ENCODE measurements at places on chromosomes 5 and 9.
A peak's percentile ranks its signal among the peaks of the same experiment; 100 is the strongest.

DNA sequence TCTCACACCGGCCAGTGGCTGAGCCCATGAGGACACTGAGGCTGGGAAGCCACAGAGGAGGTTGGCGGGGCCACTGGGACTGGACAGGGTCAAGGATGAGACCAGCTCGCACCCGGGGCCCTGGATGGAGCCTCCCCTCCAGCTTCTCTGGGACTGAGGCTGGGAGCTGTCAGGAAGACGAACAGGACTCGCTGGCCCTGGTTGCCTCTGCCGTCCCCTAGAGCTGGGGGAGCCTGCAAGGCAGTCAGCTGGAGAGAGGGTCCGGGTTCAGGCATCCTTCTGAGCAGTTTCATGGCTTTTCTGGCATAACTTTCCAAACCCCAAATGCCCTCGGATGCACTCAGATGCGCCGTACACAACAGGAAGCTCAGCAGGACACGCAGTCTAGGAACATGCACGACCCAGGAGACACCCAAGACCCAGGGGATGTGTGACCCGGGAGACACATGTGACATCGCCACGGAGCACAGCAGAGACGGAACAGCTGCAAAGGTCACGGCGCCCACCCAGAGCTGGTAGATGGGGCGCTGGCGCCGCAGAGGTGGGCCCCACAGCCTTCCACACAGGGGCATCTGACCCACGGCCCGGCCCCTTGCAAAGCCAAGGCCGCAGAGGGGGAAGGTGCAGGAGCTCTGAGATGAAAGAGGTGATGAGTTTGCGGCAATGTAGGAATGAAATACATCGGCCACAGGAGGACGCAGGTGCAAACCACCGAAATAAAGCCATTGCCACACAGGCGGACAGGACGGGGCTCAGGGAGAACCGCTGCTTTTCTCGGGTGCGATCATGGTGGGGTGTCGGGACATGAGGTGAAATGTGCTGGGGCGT lies 17.1 kb downstream of the TPPP start:
- DNase-seq: no peak

- DNase-seq: no peak
These were observed 38.4 kb downstream of the EGR1 start for GRCh38 chr5:138503487-138504270.

DNA sequence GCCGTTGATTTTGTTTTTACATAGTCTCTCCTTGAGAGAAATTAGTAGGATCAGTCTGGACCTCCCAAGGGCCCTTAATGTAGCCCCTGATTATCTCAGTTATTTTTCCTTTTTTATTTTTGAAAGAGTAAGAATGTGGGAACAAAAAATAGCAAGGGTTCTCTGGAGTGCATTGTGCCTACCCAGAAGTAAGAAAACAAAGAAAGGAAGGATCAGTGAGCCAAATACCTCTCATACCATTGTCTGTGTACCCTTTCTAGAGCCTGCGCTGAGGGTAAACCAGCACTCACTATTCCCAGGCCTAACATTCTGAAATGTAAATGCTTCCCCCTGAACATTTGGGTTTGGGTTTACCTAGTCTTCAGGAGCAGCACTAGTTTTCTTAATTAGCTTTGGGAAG lies 213.0 kb upstream of the TARS1 start:
- no peak for DNase-seq

GRCh38 chr5:50658246-50658645 lies 8.2 kb upstream of the PARP8 start:
- no peak for DNase-seq

DNA sequence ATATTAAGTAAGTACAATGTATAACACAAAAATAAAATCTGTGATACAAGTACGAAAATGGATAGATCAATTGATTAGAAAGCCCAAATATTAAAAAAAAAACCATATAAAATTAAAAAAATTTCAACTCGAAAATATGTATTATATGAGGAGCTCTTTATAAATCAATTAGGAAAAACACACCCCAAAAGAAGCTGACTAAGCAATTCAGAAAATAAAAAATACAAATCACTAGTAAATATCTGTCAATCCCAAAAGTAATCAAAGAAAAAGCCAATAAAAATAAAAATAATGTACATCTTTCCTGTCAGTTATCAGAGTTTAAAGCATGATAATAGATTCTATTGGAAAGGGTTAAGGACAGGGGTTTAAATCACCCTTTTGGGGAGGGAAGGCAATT lies 10.2 kb upstream of the ACSL6 start:
- DNase-seq: no peak

DNA sequence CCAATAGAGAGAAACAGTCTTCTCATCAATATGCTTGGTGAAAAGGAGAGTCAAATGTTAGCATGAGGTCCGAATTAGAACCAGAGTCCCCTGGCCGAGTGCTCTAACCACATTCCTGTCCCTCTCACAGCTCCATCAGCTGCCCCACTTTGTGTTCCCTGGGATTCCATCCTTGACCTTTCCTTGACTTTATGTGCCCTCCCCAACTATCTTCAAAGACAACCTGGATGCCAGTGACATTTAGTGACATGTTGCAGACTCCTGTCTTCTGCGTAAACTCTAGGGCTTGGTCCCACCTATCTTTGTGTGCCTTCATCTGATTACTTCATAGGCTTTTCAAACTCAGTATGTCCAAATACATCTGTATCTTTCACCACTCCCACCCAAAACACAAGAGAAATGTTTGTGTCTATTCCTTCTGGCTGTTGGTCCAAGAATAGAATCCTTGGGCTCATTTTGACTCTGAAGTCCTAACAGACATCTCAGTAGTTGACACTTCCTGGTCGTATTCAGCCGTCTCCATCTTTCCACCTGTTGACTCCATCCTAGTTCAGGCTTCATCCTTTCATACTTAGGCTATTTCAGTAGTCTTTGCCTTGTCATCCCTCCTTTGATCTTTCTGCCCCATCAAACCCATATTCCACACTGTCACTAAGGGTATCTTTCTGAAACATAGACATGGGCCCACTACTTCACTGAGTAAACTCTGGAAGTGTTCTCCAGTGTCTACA lies 101.4 kb upstream of the CD180 start:
- no peak for DNase-seq

GRCh38 chr9:96490534-96491078 lies 40.6 kb downstream of the HABP4 start:
- no peak for DNase-seq

GRCh38 chr5:74201334-74202081 lies 439.0 kb downstream of the ENC1 start:
- no peak for DNase-seq

GRCh38 chr9:8570776-8571175 lies 771.2 kb upstream of the DMAC1 start:
- DNase-seq: no peak

DNA sequence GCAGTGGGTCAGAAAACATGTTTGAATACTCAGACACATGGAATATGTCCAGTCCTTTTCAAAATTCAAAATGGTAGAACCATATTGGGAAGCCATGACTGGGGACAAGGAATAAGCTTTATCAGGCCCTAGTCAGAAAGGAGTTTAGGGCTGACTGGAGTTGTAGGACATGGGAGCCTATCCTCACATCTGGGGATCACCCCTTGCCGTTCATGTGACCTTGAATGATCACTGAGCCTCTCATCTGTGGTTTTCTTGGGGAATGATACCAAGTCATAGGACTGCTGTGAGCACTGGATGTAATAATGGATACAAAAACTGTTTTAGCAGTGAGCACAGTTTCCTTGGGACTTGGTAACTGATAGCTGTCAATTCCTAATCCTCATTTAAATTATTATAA lies 84.7 kb downstream of the IQGAP2 start:
- DNase-seq: no peak

- DNase-seq: no peak
These were observed 53.2 kb downstream of the NDST1 start for GRCh38 chr5:150561192-150561512.

- DNase-seq: no peak
These were observed 5.2 kb upstream of the HDHD3 start for GRCh38 chr9:113381909-113382411.

DNA sequence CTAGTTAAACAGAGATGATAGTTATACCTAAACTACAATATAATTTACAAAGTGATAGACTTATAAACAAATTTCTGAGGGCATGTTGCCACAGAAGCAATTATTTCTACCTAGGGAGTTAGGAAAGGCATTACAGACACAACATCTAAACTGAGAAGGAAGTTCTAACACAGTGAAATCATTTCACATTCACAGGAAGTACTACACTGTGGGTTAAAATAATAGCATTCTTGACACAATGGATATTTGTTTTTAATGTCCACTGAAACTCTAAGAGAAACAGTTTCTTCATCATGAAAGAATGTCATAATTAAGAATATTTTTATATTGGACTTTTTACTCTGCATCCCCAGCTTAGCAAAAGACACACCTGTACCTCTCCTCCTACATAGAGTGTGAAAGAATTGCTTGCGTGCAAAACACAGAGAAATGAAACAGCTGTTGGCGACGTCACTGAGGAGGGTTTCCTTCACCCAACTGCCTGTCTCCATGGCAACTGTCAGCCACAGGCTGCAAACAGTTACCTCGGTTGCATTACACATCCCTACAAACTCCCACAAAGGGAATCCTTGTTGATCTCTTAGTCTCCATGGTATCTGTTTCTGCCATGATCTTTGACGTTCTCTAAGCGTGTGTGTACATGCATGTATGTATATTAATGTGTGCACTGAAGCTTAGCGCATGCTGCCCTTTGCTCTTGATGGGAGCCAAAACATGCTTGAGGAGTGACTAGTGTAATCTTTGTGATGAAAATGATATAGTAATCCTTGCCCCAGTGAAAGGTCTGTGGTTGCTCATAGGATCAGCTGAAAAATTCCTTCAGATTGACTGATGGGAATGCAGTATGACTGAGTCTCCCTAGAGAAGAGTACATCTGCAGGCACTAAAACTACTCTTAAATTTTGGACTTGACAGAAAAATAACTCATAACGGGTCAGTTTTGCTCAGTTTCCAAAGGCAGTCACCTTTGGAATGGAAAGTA lies 168.5 kb downstream of the ACTL7B start:
- DNase-seq: peak; percentile 25

- no peak for DNase-seq
These were observed 10.1 kb downstream of the IRF1 start for GRCh38 chr5:132480546-132480892.

DNA sequence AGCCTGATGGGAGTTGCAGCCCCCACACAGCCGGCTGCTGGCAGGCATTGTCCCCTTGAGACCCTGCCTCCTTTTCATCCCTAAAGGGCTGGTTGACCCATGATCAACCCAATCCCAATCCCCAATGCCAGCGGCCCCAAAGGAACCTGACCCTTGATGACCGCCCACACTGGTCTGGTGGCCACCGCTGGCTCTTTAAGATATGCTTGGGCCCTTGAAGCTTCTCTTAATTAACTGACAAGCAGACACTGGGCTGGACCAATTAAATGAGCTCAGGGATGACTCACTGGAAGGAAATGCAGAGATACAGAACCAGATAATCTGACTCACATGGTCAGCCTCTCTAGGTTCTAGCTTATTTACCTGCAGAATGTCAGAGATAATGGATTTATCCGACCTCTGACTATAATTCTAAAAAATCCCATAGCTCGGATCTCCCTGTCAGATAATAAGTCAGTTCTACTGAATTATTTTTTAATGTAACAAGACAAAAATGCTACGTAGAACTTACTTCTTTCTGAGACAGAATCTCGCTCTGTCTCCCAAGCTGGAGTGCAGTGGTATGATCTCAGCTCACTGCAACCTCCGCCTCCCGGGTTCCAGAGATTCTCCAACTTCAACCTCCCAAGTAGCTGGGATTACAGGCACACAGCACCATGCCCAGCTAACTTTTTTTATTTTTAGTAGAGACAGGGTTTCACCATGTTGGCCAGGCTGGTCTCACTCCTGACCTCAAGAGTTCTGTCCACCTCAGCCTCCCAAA lies 11.1 kb upstream of the MLANA start:
- no peak for DNase-seq

DNA sequence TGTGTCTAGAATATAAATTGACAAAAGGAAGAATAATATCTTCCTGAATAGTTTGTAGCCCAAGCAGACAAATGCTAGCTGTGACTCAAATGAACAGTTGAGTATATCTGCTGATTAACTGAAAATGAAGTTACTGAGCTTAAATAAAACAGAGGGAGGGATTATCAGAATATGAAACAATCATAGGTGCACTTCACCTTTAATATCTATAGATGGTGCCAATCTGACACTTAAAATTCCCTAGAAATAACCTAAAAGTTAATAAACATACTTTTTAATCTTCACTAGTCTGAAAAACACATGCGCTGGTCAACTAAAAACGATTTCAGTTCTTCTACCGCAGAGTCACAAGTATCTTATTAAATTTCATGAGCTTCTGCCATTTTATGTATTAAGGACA lies 280.8 kb upstream of the RASA1 start:
- no peak for DNase-seq

DNA sequence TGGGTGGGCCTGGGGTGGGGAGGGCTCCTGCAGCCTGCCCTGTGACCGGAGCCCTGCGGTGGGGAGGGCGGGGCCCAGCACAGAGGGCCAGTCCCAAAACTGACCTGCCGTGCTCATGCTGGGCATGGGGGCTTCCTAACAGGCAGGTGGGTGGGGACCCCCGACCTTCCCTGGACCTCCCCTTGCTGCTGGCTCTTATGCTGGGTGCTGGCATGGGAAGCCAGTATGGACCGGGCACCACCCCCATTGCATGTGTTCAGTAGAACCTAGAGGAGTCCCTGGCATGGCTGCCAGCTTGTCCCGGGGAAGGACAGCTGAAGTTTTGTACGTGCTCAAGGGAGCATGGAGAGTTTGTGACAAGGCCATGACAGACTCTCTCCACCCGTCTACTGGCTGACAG lies 37.1 kb downstream of the WNK2 start:
- DNase-seq: no peak

GRCh38 chr5:53671447-53671846 lies 111.0 kb downstream of the NDUFS4 start:
- DNase-seq: no peak

DNA sequence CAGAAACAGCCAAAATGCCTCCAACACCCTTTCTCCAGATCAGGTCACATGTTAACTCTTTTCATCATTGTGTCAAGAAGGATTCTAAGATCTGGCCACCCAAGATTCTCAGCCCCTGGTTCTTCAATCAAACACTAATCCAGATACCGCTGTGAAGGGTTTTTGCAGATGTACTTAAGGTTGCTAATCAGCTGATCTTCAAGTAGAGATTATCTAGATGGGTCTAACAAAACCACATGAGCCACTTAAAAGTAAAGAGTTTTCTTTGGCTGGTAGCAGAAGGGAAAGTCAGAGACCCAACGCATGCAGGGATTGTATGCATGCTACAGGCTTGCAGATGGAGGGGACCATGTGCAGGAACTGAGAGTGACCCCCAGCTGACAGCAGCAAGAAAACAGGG lies 267.9 kb downstream of the CDK5RAP2 start:
- DNase-seq: peak; percentile 20

GRCh38 chr5:138815529-138815928 lies 59.6 kb downstream of the LRRTM2 start:
- DNase-seq: no peak

DNA sequence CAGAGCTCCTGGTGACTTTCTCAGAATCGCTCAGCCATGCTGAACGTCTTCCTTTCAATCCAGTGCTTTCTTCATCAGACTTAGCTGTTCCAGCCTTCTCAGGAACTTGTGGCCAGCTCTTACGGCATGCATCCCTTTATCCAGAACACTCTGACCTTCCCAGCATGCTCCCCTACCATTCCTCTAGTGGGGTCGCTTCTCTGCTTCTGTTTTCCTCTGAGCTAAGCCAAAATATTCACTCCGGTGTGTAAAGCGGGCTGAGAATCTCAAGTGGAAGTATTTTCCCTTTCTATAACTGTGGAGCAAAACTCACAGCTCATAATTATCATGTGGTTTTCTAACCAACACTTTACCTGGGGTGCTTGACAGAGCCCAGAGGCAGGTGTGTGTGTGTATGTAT lies 6.2 kb downstream of the DCANP1 start:
- DNase-seq: no peak
